Stimulated activated CD4-positive, alpha-beta T cell treated with anti-CD3 and anti-CD28 coated beads, Interleukin-1b, Interleukin-23, amount 100 ng/mL, for 48 hours (primary cell): ENCODE measurements at places on chromosomes 2 and 18.

- DNase-seq: peak; percentile 7
Measured at GRCh38 chr2:38274286-38275276, 102.5 kb downstream of the ATL2 start.

DNA sequence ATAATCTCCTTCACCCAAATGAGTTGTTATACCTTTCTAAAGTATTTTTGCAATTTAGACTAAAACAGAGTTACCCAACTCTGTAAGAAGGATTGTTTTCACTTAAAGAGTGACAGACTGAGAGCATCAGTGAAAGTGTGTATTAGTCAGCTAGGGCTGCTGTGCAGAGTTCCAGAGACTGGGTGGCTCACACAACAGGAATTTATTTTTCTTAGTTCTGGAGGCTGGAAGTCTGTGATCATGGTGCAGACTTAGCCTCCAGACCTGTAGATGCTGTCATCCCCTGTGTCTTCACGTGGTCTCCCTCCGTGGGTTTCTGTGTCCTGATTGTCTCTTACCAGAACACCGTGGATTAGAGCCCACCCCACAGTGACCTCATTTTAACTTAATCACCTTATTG, 40.0 kb downstream of the BCL2L11 start:
- no peak for DNase-seq

DNA sequence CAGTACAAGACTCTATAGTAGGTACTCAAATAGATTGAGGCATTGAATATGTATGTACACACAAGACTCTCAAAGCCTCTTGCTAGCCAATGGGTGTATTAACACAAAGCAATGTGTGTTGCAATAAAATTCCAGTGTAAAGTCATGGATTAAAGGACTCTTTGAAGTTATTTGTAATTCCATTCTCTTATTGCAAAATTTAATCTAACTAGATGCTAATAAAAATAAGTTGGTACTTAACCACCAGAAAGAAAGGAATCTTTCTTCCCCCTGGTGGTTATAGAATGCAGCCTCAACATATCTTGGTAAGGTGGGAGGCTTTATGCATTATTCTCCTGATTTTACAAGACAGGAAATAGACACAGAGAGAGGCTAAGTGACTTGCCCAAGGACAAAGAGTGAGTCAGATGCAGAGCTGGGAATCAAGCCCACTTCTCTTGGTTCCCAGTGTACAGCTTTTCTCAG, 18.0 kb downstream of the LRP1B start:
- no peak for DNase-seq

DNA sequence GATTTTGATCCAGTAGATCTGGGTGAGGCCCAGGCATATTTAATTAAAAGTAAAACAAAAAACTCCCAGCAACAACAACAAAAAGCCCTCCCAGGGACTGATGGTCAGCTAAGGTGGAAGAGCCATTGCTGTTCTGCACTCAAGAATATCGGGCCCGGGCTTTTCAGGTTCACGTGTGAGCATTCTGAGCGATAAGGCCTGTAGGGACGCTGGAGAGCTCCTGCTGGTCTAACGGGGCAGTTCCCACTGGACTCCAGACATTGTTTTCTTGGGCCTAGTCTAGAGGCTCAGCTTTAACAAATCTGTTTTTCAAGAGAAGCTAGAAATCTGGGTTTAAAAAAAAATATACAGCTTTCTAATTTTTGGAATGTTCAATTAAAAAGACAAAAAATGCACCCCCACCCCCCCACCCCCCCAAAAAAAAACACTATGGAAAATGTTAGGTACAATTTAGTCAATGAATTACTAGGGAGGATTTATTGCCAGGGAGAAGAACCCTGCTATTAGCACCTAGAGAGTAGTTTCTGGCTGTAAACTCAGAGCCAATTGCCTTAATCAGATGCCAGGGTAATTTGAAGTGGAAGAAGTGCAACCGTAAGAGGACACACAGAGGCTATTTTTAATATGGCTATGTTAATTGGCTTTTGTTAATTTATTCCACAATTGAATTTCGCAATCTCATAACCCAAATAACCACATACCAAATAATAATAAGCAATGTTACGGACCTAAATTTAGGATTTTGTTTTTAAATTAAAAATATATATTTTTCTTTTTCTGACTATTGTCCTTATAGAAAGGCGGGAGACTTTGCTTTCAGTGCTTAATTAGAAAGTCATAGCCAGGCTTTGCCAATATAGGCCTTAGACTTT, 78.9 kb downstream of the MAP4K4 start:
- DNase-seq: no peak

DNA sequence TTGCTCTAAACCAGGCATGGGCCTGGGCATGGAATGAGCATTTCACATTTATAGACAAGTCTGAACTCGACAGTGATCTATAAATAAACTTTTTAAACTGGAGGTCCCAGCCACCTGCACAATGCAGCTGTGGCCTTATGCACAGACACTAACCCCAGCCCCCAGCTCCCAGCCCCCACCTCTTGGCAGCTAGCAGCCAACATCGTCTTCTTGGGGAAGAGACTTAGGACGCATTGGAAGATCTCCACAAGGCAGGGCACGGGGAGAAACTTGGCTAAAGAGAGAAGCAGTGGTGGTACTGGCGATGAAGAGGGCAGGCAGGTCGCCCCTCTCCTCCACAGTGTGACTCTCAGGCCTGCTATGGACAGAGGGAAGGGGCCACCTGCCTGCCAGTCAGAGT, 213.2 kb downstream of the ANAPC1 start:
- no peak for DNase-seq

DNA sequence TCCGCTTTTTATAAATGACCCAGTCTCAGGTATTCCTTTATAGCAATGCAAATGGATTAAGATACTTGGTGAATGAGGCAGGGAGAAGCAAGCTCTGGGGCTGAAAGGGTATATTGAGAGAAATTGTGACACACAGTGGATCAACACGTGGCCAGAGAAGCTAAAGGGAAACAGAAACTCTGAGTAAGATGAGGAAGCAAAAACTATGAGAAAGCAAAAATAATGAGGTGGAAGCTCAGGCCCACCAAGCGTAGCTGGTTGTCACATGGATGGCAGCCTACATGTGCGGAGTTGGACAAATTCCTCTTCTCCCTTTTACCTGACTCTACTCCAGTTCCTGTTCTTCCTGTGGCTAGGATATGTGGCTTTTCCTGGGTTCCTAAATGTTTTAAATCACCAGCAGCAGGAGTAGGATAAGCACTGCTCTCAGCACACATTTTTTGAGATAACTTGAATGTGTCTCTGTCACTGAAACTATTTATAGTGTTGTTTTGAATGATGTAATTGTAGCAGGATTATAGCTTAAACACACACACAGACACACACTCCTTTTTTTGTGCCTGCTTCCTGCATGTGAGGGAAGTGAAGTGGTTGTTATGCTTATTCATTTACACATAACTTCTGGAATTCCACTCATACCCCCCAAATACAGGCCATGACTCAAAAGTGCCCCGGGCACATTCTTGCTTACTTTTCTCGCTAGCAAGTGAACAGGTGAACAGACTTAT, 30.1 kb upstream of the EPC2 start:
- DNase-seq: no peak

DNA sequence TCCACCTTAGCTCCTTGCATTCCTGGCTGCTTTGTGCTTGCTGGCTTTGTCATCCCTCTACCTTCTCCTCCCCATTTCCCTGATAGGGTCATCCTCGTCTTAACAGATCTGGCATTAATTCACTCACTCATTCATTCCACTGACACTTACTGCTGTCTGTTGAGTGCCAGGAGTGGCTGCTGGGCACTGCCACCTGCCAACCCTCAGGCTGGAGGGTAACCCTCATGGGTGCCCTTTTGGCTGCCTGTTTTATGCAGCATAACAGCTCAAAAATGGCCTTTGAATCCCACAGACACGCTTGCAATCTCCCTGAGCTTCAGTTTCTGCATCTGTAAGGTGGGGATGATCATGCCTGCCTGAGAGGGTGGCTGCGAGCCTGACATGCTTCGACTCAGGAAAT, 25.2 kb downstream of the FHOD3 start:
- no peak for DNase-seq

- no peak for DNase-seq
Measured at GRCh38 chr18:28019425-28020108, 157.4 kb downstream of the CDH2 start.

- DNase-seq: no peak
Measured at GRCh38 chr2:86297382-86298147, 39.9 kb downstream of the REEP1 start.

DNA sequence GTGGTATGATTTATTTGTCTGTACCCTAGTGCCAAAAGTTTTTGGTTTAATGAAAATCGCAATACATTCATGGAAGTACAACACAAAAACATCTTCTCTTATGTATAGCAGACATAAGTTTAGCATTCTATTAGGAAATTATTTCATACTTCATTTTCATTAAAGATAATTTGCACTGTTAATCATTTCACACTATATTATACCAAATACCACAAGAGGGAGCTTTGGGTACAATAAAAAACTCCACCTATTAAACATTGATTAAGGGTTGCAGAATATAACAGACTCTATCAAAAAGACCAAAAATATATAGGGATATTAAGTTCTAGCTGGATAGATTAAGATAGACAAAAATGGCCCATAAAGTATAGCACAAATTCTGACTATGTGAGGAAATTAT, 79.0 kb downstream of the SLC66A3 start:
- DNase-seq: no peak

GRCh38 chr18:4455113-4455811, at the start of gene DLGAP1:
Gene DLGAP1, minus strand, starts transcription at chr18:4455307.
- DNase-seq: no peak

GRCh38 chr2:55827855-55828254, 95.7 kb downstream of the EFEMP1 start:
- DNase-seq: no peak

- DNase-seq: no peak
Measured at GRCh38 chr2:99961196-99961913, 181.0 kb downstream of the AFF3 start.

GRCh38 chr18:32439802-32440201, 30.9 kb downstream of the GAREM1 start:
- no peak for DNase-seq

GRCh38 chr18:76335859-76336640, 159.0 kb downstream of the ZNF516 start:
- DNase-seq: no peak

DNA sequence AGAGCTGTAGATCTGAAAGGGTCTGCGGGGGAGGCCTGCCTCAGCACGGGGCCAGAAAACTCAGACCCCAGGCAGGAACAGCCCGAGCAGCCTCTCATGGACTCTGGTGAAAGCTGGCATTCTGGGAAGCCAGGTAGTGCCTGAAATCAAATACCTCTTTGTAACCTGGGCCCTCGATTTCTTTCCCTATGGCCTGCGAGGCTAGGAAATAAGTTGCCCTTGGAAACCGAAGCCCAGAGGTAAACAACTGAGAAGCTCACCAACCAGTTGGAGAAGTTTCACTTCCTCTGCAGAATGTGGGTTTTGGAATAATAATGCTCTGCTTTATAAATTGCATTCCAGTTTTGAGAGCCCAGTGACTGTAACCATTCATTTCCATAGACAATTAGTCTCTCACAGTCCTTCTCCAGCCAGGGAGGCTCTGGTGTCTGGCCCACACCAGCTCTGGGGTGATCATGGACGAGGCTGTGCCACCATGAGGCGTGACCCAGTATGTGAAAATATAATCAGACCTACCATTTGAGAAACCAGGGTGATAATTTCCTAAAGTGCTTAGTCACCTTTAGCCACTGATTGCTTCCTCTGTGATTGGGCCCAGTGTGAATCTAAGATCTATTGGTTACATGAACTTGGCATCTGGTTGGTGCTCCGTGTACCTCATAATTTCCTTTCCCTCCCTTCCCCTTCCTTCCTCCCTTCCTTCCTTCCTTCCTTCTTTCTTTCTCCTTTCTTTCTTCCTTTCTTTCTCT, 133.1 kb upstream of the PELI1 start:
- no peak for DNase-seq

GRCh38 chr2:150325656-150326314, 161.7 kb downstream of the RND3 start:
- DNase-seq: no peak

DNA sequence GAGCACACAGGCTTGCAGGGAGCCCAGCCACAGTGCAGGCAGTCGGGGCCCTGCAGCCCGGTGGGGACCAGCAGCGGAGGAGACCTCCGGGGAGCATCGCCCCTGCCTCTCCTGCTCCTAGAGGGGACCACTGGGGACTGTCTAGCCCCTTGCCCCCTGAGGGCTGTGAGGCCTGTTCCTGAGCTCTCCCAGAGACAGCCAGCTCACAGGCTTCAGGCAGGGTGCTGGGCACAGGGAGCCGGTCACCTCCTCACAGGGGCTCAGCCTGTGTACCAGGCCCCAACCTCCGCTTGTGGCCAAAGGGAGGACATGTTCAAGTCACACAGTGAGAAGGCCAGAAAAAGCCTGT, 3.5 kb upstream of the NMUR1 start:
- no peak for DNase-seq

- no peak for DNase-seq
Measured at GRCh38 chr2:15456352-15456751, 104.8 kb downstream of the NBAS start.

- peak; percentile 21 for DNase-seq
Measured at GRCh38 chr2:204544961-204545860, at the start of gene PARD3B. Gene PARD3B, plus strand, starts transcription at chr2:204545475. Its CDS starts 525 bp downstream, at chr2:204546000.

- DNase-seq: no peak
Measured at GRCh38 chr2:182302174-182302573, 124.7 kb downstream of the PDE1A start.

DNA sequence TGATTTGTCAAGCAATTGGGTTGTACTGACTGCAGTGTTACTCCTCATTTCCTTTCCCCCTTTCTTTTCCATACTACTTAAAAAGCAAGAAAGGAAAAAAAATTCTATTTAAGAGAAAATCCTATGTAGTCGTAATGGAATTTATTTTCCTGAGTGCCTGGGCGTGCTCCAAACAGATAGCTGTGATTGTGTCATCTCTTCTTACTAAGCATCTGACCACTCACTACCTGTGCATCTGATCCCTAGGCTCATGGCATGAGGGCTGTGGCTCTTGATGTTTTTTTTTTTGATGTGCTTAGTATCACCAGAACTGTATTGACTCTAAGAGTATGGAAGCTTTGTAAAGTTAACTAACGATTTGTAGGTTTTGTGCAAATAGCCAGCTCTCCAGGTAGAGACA, 19.0 kb downstream of the CRIM1 start:
- DNase-seq: no peak

- no peak for DNase-seq
Measured at GRCh38 chr2:122530814-122531213, 775.4 kb downstream of the TSN start.

GRCh38 chr2:67341012-67341318, 56.2 kb upstream of the ETAA1 start:
- no peak for DNase-seq

GRCh38 chr2:86249579-86250391, 50.5 kb downstream of the MRPL35 start:
- DNase-seq: no peak

DNA sequence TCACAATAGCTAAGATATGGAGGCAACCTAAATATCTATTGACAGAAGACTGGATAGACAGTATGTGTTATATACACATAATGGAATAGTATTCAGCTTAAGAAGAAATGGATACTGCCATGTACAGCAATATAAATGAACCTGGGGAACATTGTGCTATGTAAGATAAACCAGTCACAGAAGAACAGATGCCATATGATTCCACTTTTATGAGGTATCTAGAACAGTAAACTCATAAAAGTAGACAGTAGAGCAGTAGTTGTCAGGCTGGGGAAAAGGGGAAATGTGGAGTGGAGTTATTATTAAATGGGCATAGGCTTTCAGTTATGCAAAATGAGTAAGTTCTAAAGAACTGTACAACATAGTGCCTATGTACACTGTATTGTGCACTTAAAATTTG, 1055.7 kb upstream of the TMEFF2 start:
- DNase-seq: no peak

GRCh38 chr2:55239656-55240222, 7.3 kb downstream of the RPS27A start:
- no peak for DNase-seq
